ENCODE measurements at places on chromosomes 1 and 21.
A peak's percentile ranks its signal among the peaks of the same experiment; 100 is the strongest.

- no peak for DNase-seq
Observed at GRCh38 chr1:55912438-55912837, 666.9 kb downstream of the PLPP3 start.

DNA sequence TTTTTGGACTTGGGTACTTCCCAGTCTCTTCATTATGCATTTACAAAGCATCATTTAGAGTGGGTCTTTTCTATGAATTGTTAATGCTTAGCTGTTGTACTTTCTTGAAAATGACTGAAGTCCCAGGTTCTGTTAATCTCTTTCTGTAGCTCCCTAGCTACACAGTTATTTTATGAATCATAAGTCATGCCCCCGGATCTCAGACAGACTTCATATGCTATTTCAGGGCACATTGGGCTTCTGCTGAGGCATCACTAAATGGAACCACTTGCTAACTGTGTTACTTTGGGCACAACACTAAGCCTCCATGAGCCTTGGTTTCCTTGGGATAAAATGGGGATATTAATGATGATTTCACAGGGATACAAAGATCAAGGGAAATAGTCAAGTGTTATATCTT lies 55.5 kb upstream of the RBM15 start:
- DNase-seq: no peak

- DNase-seq: no peak
Observed at GRCh38 chr1:242468784-242469183, 55.7 kb downstream of the PLD5 start.

DNA sequence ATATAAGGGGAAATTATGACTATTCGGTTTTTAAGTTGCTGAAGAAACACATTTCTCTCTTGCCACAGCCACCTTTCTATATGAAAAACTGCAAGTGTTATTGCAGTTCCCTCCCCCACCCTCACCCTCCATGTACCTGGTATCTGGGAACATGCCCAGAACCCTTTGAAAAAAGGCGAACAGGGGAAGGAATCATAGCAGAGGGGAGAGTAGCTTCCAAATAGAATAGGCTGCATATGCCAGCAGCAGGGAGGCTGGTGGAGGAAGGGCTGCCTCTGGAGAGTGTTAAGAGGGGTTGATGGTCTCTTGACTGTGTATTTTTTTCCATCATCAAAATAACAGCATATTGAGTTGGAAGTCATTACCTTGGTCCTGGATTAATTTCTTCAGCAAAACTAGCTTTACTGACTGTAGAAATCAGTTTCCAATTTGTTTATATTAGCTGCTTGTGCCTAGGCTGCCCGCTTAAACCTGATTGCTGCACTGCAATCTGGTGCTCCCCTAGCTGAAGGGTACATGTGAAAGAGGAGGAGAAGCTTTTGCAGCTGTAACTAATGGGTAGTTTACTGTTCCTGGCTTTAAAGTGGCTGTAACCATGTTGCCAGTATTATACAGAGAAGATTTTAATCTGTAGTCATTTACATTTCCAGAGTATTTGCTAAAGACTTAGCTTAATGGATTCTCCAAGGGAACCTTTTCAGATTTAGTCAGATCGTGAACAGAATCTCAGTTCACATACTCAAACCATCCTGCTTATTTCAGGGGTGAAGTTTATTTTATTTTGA lies 22.7 kb downstream of the AHCYL1 start:
- no peak for DNase-seq

GRCh38 chr1:89670163-89670562 lies 37.2 kb downstream of the LRRC8C start:
- no peak for DNase-seq

GRCh38 chr1:87424541-87424940 lies 95.9 kb downstream of the LMO4 start:
- no peak for DNase-seq

DNA sequence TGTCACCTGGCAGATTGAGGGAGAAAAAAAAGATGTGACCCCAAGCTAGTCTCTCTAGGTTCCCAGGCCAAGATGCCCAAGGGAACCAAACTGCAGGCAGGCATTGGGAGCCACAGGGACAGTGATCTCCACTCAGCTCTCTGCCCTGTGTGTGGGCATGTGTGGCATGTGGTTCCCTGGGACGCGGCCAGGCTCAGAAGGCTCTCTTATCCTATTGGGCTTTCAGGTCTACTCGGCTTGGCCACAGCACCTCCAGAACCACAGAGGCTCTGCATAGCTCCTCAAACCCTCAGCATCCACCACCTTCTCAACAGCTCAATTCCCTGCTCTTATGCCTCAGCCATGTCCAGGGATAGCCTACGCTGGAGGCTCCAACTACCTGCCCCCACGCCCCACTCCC lies 22.0 kb downstream of the IQGAP3 start:
- DNase-seq: no peak

GRCh38 chr1:44024903-44025525 lies 6.2 kb downstream of the SLC6A9 start:
- no peak for DNase-seq

GRCh38 chr1:8754993-8755392 lies 62.4 kb downstream of the RERE start:
- no peak for DNase-seq

- DNase-seq: no peak
Observed at GRCh38 chr1:219277304-219278105, 103.8 kb downstream of the LYPLAL1 start.

GRCh38 chr21:43015906-43016540 lies 41.7 kb downstream of the PKNOX1 start:
- DNase-seq: no peak

DNA sequence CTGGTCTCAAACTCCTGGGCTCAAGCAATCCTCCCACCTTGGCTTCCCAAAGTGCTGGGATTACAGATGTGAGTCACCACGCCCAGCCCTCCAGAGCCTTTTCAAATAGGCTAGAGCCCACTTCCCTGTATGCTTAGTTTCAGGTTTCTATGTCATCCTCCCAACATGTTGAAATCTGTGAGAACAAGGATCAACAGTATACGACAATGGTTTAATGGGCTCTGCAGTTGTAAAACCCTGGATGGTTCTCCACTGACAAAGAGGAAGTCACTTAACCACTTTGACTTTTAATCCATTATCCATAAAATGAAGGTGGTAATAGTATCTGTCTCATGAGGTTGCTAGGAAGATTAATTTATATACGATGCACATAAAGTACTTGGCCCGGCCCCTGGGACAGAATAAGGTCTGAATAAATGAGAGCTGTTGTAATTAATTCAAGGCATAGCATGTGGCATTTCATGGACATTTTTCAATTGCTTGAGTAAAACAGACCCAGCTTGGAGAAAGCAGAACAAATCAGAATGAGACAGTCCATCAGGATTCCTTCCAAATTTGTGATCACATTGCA lies 113.9 kb upstream of the ZNF648 start:
- no peak for DNase-seq

DNA sequence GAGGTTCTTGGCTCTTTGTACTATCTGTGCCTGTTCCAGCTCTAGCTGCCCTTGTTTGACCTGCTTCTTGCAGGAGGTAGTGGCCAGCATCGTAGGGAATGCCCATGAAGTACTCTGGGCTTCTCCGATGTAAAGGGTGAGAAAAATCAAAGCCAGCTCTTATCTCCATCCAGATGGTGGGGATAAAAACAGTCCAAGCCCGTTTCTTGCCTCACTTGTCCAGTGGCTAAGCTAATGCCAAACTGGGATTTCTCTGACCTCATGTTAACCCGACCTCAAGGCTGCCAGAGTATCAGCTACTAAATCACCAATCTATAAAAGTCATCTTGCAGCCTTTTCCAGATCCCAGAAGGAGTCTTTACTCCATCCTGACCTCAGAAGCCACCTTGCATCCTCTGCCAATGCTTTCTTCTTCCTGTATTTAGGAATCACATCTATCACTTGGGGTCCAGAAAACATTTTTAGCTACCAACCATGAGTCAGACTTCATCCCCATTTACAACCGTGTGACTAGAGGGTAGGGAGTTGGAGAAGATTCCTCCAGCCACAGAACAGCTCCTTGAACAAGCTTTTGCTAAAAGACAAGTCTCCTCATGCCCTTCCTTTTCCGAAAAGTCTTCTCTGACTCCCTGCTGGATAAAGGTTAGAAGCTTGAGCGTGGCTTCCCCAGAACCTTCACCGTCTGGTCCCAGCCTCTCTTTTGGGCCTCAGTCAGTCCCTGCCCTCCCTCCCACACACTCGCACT lies 35.9 kb downstream of the KCNC4 start:
- no peak for DNase-seq

DNA sequence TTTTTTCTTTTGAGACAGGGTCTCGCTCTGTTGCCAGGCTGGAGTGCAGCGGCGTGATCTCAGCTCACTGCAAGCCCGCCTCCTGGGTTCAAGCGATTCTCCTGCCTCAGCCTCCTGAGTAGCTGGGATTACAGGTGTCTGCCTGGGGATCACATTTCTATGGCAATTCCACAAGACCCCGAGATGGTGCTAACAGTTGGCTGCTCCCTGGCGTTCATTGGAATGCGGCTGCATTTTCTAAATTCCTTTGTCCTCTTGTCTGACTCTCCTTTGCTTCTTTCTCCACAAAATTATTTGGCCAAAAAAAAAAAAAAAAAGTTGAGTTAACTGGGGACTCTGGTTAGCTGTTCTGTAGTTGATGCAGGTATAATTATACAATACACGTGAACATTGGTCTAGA lies 176.4 kb downstream of the ETS2 start:
- DNase-seq: no peak

DNA sequence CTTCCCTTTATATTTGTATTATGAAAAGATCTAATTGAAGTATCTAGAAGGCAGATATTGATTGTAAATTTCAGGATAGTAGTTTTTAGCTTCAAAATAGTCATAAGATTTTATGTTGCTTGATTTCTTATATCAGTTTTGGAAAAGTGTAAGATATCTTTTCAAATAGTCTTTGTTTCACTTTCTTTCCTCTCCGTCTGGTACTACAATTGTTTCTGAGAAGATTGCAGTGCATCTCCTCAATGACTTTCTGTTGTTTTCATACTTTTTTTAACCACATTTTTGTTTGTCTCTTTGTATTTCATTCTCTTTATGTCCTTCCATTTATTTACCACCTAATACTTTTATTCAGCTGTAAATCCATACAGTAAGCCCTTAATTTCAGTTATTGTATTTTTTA lies 964.6 kb upstream of the B3GALT2 start:
- DNase-seq: no peak

DNA sequence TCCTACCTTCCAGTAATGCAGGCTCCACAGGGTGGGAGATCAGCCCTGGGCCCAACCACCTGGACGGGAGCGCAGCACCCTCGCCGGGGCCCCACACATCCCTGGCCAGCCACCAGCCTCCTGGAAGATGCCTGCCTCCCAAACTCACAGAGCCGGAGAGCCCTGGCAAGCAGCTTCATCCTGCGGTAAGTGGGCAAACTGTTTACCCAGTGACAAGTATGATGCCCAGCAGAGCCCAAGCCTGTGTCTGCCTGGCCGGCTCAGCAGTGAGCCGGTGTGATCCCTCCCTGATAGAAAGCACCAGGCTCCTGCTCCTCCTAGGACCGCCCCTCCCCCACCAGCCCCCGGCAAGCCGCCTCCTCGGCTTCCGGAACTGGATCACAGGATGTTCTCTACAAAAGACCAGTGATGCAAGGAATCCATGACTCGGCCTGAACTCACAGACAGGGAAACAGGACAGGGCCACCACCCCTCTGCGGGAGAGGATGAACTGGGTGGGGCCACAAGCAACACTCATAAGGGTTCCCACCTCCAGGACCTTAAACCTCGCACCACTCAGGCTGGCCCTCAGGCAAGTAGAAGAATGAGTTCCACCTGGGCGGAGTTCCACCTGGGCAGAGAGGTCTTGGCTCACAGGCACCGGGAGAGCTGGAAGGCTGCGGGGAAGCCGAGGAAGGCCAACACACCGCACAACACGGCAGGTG lies 7.9 kb downstream of the ACOT7 start:
- DNase-seq: no peak

DNA sequence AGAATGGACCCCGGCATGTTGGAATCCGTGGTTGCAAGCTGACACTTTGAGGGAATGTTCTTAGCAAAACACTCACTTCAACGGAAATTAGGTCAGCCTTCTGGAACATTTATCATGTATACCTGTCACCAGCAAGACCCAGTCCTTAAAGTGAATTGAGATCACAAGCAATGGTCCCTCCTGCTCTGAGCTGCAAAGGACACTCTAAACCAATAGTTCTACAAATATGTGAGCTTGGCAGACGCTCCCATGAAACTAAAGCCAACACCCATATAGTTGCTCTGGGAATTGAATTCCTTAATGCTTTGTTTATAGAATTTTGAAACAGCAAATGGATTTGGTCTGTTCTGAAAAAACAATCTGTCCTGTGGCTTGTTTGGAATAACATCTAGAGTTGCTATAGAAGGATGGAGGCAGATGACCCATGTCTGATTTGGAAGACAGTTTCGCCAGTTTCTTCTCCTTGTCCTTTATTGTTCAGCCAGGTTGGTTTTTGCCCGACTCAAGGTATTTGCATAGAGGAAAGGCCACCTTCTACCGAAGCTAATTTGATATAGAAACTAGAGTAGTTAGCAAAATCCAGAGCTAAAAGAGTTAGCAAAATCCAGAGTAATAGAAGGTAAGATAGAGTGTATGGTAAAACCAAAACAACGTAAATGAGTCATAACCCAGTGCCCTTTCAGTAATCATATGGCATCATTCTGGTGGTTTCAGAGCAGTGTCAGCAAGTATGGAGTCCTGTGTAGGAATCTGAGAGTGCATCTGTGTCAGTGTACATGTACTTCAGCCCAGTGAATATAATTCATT lies 236.2 kb downstream of the NFIA start:
- peak; percentile 57 for DNase-seq

DNA sequence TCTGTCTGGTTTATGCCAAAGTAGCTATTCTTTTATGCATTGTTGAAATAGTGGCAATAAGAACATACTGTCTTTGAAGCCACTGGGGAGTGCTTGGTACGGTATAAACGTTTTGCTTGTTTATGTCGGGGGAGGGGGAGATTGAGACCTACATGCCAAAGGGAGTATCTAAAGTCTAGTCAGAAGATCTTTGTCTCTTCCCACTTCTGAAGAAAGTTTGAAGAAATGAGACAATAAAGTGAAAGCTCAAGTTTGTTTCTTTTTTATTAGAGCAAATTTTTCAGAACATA lies 6.8 kb downstream of the AKIRIN1 start:
- DNase-seq: peak; percentile 37

DNA sequence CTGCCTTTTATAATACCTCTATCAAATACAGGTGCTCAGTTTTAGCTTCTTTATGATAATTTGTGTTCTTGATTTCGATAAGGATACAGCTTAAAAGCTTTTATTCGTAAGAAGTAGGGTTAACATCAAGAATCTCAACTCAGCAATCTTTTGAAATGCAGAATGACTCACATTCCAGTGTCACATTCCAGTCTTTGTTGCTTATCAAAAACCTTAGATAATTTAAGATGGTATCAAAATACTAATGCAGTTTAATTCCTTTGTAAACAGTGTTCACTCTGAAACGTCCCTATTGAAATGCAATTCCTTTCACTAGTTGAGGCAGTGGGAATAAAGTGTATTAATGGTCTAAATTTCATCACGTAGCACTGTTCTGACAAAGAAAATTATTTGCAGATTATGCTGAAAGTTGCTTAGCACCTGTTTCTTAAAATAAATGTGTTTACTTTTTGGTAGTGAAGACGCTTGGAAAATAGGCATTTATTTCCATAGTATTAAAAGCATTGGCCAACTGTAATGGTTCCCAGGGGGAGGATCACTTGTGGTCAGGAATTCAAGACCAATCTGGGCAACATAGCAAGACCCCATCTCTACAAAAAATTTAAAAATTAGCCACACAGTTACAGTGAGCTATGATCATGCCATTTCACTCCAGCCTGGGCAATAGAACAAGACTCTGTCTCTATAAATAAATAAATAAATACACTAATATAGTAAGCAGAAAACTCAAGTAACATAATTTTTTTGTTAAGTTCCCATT lies 10.1 kb upstream of the CNN3 start:
- DNase-seq: no peak

GRCh38 chr1:220775240-220775853 lies 11.4 kb upstream of the MTARC1 start:
- DNase-seq: peak; percentile 70

All from testis (tissue), 5 donors.